ENCODE measurements at places on chromosomes 7 and 10.

GRCh38 chr10:12602521-12602920, 253.2 kb downstream of the CAMK1D start:
- no peak for DNase-seq

GRCh38 chr10:35778306-35778705, 136.2 kb upstream of the FZD8 start:
- no peak for DNase-seq

- DNase-seq, result no peak
Measured at GRCh38 chr10:8485032-8485431, 430.5 kb downstream of the GATA3 start.

- no peak for DNase-seq
Measured at GRCh38 chr7:39615350-39615975, 7.9 kb upstream of the RALA start.

DNA sequence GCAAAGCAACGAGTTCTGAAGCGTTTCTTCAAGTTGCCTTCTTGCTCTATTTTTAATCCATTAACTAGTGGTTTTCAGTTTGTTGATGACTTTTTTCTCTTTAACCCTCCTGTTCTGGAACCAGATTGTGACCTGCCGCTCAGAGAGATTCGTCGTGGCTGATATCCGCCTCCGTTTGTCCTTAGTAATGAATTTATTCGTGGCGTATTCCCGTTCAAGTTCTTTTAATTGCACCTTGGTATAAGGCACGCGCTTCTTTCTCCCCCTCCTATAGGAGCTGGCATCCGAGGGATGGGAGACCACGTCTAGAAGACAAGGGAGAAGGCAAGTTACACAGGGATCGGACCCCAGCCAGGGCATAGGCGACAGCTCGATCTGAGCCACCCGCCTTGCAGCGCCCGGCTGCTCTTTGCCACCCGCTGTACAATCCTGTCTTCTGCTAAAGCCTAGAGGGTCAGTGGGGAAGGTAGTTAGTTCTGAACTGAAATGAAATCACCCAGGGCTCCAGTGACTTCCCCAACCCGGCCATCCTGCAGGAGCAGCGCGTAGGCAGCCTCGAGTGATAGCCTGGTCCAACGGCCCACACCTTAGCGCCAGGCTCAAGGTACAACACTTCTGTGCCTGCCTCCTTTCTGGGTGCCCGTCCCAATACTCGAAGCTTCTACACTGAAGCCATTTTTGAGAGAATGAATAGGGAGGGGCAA, 1.6 kb downstream of the HOXA13 start:
- no peak for DNase-seq

GRCh38 chr7:127476618-127477017, 84.1 kb upstream of the ZNF800 start:
- no peak for DNase-seq
